ENCODE measurements at places on chromosomes 5 and 9. TPM values are rescaled to one million over a fixed set of nuclear protein-coding genes. Genes with fewer than 3 reads are reported as not detected.

DNA sequence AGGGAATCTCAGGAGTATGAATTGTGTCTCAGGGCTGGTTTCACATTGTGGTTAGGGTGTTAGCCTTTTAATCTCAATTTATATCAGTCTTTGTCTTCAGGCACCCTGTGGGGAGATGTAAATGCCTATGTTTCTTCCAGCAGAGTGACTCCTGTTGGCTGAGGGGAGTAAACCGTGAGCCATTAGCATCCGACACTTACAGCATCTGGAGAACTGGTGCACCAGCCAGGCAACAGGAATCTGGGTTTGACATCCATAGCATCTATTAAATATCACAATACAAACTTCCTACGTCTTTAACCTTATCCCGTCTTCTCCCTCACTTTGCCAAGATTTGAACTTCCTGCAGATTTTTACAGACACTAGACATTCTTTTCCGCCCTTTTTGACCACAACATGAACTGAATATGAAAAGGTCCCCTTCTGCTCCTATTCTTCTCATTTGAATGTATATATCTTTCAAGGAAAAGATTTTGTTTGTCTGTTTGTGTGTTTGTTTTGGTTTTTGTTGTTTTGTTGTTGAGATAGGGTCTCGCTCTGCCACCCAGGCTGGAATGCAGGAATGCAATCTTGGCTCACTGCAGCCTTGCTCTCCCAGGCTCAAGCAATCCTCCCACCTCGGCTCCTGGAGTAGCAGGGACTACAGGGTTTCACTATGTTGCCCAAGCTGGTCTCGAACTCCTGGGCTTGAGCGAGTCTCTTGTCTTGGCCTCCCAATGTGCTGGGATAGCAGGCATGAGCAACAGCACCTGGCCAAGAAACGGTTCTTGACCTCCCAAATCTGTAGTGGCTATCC lies 626.2 kb downstream of the TLR4 start:
- DNase-seq, result no peak

DNA sequence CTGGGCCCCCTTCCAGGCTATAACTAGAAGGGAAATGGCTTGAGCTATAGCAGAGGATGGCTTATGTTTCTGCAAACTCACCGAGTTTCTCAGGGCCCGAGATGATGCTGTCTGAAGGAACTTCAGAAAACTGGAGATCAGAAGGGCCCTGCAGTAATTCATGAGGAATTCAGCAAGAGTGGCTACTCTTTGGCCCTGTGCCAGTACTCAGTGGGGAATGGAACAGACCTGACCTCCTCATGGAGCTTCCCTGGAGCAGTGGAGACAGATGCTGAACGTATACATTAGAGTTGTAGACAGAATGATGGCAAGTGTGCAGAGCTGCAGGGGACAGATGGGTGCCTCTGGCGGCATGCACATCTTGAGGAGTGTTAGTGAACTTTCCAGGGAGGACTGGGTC lies 17.3 kb upstream of the SMIM32 start:
- no peak for DNase-seq

DNA sequence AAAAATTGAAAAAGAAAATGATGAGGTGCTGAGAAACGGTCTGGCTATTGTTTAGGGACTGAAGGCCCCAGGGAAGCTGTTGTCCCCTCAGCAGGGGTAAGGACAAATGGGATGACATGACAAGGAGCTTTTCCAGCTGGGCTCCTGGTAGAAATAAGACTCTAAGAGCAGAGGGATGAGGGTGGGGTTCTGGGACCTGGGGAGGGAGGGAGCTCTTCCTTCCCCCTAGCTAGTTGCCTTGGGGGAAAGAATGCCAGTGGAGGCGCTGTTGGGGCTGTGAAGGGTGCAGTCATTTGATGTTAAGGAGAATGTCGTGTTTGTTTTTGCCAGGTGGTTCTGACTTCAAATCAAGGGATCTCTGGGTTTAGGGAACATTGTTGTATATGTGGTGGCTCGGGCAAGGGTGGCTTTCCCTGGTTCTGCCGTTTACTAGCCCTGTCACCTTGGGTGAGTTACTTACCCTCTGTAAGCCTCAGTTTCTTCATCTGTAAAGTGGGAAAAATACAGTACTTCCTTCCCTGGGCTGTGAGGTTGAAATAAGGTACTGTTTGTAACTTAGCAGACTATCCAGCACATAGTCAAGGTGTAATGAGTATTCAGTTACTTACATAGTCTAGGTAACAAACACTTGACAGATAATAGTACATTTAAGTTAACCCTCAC lies 47.8 kb downstream of the WWC1 start:
- DNase-seq, result no peak

CER1 gene
- not detected for total RNA-seq

SH3PXD2B gene
- 30.9 TPM for total RNA-seq

- peak; percentile 86 for DNase-seq
Measured at GRCh38 chr9:114339130-114339908, 9.7 kb downstream of the ORM2 start.

- DNase-seq, result no peak
Measured at GRCh38 chr9:70479880-70480291, 65.4 kb upstream of the KLF9 start.

DNA sequence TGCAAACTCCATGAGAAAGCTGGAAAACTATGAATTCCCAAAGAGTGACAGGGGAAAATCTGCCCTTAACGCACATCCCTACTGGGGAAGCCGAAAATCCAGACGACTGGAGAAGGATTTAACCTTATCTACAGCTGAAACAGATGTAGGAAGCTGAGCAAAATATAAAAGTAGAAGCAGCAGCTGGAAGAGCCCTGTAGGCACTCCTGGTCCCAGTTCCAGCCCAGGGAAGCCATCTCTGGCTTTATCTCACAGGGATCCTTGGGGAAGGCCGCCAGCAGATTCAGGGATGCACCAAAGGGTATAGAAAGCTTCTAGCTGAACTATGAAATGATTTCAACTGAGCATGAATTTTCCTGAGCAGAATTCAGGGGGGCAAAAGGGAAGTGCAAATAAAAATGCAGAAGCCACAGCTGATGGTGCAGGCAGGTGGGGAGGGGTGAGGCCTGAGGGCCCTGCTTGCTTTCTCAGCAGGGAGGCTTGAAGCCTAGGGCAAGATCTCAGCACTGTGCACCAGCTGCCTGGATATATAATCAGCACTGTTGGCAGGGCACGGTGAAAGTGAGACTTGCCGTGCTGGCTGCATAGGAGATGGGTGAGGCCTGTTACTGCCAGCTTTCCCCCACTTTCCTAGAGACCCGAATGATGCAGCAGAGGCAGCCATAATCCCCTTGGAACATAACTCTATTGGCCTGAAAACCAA lies 2019.5 kb upstream of the NUDT12 start:
- DNase-seq, result no peak

- no peak for DNase-seq
Measured at GRCh38 chr9:121499427-121500164, at the start of gene GGTA1. GGTA1 (minus strand) TSS chr9:121499844; CDS start chr9:121467922, 31,922 bp downstream.

- no peak for DNase-seq
Measured at GRCh38 chr5:151088986-151089385, 8.2 kb upstream of the TNIP1 start.

- no peak for DNase-seq
Measured at GRCh38 chr9:120242116-120242811, 337.7 kb downstream of the CDK5RAP2 start.

- no peak for DNase-seq
Measured at GRCh38 chr5:71938895-71939294, 168.4 kb upstream of the MAP1B start.

DNA sequence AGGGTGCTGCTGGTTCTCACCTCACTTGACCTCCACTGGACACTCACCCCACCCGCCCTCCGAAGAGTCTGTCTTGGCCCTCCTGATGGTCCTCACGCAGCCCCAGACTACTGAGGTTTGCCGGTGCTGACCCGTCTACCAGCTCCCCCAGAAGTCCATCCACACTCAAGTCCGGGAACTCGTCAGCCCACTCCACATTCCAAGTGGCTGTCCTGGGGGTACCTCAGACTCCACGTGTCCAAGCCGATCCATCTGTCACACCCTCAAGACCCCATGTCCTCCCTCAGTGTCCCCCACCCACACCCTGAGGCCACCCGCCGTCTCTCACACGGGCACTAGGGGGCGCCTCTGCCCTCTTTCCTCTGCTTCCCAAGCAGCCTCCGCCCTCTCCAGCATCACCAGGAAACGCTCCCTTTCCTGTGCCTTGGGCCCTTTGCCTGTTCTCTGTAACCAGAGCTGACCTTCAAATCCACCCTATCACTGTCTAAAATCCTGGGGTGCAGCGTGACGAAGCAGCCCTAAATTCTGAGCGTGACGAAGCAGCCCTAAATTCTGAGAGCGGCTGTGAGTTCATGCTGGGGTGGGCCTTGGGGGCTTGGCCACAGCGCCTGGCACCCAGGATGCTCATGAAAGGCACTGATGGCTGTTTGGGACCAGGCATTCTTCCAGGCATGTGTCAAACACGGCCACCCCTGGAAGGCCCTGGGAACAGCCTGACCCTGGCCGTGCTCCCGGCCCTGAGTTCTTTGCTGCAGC lies 95.7 kb downstream of the KCNT1 start:
- no peak for DNase-seq

DNA sequence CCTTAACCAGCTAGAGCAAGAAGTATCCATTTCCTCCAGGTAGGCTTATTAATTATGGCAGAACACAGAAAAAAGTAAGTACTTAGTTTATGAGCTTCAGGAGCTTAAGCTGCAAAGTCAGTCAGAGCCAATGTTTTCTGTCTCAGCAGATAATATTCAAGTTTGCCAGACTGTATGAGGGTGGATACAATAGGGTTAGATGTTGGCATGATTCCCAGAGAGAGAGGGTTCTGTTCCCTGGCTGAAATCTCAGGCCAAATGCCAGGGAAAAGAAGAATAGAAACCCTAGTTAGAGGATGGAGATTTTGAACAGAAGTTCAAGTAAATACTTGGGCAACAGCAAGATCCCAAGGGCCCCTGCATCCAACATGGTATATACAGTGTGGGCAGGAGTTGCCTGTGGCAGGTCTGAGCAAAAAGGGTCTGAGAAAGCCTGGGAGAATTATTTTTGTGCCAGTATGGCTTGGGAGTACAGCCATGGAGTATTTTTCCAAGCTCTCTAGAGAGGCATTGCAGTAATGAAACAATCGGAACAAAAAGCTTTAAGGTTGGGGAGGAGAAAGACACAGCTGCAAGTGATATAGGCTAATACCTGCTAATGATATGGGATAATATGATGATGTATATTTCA lies 31.0 kb upstream of the ISOC1 start:
- DNase-seq, result no peak

DNA sequence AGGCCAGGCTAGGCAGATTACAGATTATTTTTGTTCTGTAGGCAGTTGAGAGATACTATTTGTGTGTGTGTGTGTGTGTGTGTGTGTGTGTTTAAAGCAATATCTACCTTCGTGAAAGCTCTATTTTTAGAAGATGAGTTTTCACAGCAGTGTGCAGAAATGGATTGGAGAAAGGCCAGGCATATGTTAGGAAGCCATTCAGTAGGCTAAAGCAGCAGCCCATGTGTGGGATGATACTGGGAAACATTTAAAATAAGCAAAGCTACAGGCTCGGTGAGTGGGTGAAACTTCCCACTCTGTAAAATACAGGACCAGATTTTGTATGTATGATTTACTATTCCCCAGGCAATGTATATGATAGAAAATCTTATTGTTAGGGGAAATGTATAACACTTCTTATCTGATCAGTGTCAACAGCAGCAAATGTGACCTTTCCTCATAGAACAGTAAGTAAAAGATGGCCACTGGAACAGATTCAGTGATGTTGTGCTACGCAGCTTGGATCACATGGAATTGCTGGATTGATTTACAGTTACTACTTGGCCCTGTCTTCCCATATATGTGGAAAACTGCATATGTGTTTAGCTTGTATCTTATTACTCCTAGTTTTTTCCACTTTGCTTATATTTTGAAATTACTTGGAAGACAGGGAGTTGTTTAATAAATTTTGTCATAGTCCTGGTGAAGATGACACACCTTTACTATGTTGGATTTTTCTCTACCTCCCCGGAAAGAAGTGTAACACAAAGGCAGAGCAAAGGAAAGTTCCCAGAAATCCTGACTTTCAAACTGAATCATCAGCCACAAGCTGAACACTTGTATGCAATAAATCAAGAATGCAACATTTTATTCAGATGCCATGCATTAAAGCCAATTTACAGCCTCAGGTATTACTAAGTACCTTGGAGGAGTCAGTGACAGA lies 1077.7 kb upstream of the SEMA6A start:
- no peak for DNase-seq

- DNase-seq, result no peak
Measured at GRCh38 chr5:158163451-158164295, 304.7 kb upstream of the CLINT1 start.

NUTM2G gene
- not detected for total RNA-seq

- DNase-seq, result peak; percentile 96
Measured at GRCh38 chr5:141507387-141508091, 18.7 kb downstream of the PCDHGC5 start.

ADAMTSL1 gene
- total RNA-seq, result 8.1 TPM

PCDHB12 gene
- total RNA-seq, result 2.5 TPM

GRCh38 chr5:37876943-37877342 lies 37.1 kb upstream of the GDNF start:
- no peak for DNase-seq

DNA sequence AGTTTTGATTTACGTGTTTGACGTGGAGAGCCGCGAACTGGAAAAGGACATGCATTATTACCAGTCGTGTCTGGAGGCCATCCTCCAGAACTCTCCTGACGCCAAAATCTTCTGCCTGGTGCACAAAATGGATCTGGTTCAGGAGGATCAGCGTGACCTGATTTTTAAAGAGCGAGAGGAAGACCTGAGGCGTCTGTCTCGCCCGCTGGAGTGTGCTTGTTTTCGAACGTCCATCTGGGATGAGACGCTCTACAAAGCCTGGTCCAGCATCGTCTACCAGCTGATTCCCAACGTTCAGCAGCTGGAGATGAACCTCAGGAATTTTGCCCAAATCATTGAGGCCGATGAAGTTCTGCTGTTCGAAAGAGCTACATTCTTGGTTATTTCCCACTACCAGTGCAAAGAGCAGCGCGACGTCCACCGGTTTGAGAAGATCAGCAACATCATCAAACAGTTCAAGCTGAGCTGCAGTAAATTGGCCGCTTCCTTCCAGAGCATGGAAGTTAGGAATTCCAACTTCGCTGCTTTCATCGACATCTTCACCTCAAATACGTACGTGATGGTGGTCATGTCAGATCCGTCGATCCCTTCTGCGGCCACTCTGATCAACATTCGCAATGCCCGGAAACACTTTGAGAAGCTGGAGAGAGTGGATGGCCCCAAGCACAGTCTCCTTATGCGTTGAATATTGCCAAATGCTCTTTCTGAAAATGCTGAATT lies 850 bp downstream of the RRAGA start:
- no peak for DNase-seq

- DNase-seq, result no peak
Measured at GRCh38 chr5:94693043-94693822, 74.8 kb downstream of the SLF1 start.

TAS2R1 gene
- not detected for total RNA-seq

ECM2 gene
- total RNA-seq, result 10.8 TPM

ARL10 gene
- 9.8 TPM for total RNA-seq

GRCh38 chr9:131500939-131501541 lies 1.7 kb upstream of the POMT1 start:
- no peak for DNase-seq

OR1Q1 gene
- not detected for total RNA-seq

KIF4B gene
- total RNA-seq, result not detected

GRCh38 chr9:29773676-29774075 lies 2200.4 kb upstream of the C9orf72 start:
- DNase-seq, result no peak
